ENCODE measurements at places on chromosomes 6 and 20.

DNA sequence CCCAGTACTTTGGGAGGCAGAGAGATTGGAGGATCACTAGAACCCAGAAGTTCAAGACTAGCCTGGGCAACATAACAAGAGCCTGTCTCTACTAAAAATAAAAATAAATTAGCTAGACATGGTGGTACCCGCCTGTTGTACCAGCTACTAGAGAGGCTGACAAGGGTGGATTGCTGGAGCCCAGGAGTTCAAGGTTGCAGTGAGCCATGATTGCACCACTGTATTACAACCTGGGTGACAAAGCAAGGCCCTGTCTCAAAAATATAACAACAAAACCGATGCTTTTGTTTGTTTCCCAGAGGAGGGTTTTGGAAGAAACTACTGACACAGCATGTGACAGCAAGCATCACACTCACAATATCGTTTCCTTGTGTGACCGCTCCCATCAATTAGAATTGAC is 119.6 kb downstream of the TSHZ2 start:
- DNase-seq, result no peak

DNA sequence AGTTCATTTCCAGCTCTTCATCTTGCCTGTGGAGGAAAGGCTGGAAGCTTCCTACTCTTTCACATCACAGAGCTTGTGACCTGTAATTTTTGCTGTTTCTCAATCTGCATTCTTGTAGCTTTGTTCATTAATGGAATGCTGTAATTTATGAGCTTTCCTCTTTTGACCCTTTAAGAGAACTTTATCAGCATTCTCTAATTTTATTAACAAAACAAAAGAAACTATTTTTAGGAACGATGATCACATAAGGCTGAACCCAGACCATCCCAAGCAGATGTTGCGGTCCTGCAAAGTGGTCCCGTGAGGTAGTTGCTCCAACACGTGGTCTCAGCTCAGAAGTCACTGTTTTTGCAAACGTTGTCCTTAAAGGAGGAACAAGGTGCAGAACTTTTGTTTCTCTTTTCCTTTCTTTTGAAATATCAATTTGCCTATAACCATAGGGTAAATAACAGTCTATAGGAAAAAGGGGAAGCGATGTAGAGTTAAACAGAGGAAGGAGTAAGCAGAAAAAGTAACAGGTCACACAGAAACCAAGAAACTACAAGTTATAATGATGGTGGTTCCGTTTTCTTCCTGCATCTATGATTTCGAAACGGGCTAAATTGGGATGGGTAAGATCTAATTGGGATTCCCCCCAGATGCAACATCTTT is 121.3 kb upstream of the PHACTR1 start:
- DNase-seq, result no peak

DNA sequence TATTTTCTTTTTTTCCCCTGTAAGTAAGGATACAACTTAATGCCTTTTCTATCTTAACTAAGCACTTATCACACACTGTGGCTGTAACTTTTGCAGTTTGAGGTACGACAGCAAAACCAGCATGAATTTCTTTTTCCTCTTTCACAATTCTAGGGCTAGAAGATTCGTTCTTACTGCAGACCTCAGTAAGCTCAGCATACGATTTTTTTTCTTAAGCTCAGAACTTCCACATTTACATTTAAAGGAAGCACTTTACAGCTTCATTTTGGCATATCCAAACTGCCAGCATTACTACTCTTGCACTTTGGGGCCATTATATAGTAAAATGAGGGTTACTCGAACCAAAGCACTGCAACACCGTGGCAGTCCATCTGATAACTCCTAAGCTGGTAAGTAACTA is 889 bp upstream of the CHMP4B start:
- DNase-seq, result no peak

- no peak for DNase-seq
Observed at GRCh38 chr6:101806241-101806640, 412.7 kb downstream of the GRIK2 start.

DNA sequence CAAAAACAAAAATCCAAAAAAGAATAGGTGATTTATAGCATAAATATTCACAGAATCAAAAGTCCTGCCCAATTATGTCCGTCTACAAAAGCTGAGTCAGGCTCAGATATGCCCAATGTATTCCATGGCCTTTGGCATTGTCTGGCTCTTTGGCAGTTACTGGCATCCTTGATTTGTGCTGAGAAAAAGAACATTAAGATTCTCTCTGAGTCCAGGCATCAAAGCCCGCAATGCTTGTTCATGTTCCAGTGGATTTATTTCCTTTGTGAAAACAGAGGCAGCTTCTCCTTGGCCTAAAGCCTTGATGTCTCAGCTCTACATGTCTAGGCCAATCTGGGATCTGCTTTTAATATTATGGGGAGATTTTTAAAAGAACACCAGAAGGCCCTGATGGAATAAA is 76.1 kb upstream of the SLC4A11 start:
- no peak for DNase-seq

- no peak for DNase-seq
Observed at GRCh38 chr6:22466665-22467245, 102.6 kb upstream of the HDGFL1 start.

DNA sequence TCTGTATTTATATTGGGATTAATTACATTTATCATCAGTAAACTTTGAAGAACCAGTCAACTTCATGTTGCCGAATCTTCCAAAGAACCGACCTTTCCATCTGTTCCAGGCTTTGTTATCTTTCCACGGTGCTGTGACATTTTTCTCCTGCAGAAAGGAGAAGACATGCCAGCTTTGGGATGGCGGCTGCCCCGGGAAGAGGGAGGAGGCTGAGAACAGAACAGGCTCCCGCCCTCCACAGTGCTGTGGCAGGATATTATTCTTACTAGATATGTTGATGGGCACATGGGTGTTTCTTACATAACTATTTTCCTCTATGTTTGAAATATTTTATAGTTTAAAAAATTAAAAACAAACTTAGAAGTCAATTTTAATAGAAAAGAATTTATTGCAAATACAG is 44.9 kb downstream of the GINS1 start:
- DNase-seq, result no peak

DNA sequence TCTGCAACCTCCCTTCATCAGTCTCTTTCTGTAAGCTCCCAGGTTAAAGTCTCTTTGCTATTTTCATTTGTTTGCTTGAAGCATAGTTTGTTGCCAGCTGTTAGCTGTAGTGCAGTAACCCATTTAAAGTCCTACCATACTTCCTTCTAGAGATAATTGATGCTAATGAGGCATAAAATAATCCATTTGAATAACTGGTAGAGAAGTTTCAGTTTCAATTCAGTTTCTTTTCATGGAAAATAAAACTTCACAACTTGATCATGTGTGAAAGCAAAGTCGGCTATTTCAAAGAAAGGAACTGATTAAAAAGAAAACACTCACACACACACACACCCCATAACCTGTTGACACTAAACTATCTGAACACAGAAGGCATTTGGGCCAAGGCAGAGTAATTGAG is 68.5 kb upstream of the TENT5A start:
- no peak for DNase-seq

DNA sequence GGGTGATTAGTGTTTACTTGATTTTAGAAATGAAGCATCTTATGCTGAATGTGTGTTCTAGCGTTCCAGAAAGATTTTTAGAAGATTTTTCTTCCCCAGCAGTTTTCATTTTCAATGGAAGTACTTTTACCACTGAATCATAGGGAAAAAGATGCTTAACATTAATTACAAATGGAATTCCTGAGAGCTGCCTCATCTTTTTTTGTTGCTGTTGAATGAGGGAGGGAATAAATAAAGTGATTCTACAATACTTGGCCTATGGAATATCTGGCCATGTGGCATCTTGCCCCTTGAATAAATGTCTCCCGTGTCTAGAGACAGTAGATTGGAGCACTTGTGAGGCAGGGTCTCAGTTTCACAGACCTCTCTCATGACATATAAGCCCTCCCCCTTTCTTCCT is 44.1 kb upstream of the SLC22A1 start:
- DNase-seq, result no peak

GRCh38 chr6:77373955-77374354 is 89.3 kb downstream of the HTR1B start:
- no peak for DNase-seq

- peak; percentile 32 for DNase-seq
Observed at GRCh38 chr20:59835057-59835447, 98.4 kb downstream of the SYCP2 start.

- no peak for DNase-seq
Observed at GRCh38 chr6:128347123-128347522, 173.3 kb downstream of the PTPRK start.

- DNase-seq, result no peak
Observed at GRCh38 chr6:139287868-139288267, 3.9 kb downstream of the TXLNB start.

DNA sequence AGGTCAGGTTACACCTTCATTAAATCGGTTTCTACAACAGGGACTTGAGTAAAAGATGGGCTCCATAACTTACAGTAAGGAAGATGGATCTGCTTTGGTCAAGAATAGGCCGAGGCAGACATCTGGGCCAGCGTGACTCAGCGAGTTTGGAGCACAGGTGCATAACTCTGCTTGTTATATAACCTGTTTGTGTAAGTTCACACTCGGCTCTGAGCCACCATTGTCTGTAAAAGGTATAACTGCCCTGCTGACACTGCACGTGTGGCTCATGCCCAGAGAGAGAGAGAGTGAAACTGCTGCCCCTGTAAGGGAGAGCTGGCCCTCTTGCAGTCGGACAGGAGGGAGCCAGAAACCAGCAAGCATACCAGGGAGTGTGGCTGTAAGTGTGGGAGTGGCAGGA is 737.9 kb upstream of the SLC35B3 start:
- DNase-seq, result no peak

DNA sequence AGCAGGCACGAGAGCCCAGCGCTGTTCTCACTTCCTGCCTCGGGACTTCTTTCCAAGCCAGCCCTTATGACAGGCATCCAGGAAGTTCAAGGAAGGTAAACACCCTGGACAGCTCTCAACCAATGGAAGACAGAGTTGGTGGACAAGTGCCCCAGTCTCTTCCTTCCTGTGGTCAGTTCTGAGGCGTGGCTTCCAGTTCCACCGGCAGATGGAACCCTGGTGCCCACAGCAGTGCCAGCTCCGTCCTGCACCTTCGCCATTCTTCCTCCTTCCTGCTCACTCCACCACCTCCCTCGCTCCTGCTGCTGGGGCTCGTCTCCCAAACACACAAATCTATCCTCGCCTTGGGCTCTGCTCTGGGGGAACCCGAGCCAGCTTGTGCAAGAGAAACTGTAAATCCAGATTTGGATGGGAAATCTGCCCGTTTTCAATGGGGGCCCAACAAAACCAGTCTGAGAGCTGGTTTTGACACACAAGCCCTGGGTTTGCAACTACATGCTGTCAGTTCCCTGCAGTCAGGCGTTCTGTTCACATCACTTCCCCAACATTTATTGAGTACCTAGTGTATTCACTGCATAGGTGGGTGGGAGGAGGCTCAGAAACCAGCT is 162.7 kb downstream of the GRM4 start:
- DNase-seq, result no peak

GRCh38 chr6:111737065-111737521 is 131.4 kb upstream of the TRAF3IP2 start:
- DNase-seq, result no peak

DNA sequence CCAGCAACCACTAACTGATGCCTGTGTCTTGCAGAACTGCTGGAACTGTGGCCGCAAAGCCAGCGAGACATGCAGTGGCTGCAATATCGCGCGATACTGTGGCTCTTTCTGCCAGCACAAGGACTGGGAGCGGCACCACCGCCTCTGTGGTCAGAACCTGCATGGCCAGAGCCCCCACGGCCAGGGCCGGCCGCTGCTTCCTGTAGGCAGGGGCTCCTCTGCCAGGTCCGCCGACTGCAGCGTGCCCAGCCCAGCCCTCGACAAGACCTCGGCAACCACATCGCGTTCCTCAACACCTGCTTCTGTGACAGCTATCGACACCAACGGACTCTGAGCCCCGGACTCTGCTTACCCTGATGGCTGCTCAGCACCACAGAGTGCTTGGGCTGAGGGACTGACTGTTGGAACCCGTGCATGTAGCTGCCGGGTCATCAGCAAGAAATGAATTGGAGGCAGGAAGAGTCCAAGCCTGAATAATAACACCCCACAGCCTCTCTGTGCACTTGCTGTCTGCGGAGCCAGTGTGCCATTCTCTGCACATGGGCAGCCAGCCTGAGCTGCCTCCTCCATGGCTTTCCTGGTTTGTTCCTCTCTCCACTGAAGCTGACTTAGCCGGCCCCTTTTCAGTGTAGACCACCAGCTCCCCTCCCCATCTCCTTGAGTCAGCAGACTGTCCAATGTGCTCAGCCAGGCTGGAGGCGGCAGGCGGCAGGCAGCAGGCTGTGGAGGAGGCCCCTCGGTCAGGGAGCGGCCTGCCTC is 17.6 kb upstream of the C20orf144 start:
- DNase-seq, result no peak

DNA sequence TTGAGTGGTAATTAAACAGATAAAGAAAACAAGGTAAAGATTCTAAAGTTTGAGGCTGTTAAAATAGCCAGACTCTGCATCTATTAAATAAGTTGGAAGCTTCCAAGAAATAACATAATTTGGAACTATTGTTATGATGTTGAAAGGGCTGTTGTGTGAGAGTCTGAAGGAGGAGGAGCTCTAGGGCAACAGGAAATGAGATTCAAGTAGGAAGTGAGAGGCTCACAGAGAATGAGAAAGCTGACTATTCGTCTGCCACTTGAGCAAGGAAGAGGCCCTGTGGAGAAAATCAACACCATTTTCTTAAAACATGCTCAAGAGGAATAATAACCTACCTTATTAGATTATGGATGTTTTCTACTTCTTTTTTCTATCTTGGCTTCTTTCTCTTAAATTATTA is 185.2 kb downstream of the SLC24A3 start:
- no peak for DNase-seq

DNA sequence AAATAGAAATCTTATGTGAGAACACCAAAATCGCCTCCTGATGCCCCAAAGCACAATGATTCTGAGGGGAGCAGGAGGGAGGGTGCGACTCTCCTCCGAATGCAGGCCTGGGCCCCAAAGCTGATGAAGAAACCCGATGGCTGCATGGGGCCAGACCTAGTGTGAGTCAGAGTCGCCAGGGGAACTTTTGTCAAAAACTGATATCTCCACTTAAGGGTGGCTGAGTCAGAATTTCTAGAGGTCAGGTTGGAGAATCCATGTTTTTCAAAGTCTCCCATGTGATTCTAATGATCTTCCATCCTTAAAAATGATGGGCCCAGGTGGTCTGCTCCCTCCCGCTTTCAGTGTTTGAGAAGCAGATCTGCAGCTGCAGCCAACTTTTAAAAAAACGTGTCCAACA is 172.8 kb downstream of the BACH2 start:
- no peak for DNase-seq

- DNase-seq, result no peak
Observed at GRCh38 chr6:137744877-137745276, 122.2 kb upstream of the TNFAIP3 start.

- no peak for DNase-seq
Observed at GRCh38 chr6:39707962-39708683, 17.1 kb downstream of the KIF6 start.

- DNase-seq, result peak; percentile 44
Observed at GRCh38 chr20:39993742-39994141, 695.3 kb downstream of the MAFB start.

- peak; percentile 96 for DNase-seq
Observed at GRCh38 chr6:42978839-42979522, at the start of gene PEX6. Gene PEX6 (minus strand): TSS chr6:42979181. CDS start chr6:42979150, 31 bp downstream.

DNA sequence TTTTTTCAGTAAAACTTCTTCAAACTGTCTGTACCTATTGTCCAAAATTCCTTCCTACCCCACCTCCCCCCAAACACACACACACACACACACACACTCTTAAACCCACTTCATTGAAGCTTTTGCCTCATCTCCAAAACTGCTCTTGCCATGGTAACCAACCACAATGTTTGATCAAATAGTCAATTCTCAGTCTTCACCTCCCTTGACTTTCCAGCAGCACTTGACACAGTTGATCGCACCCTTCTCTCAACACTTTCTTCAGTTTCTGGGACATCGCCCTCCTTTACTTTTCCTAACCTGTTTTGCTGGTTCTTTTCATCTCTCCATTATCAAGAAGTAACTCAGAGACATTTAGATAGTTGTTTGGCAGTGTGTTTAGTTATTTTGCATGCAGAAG is 71.5 kb upstream of the COL21A1 start:
- DNase-seq, result no peak

All from NCI-H1092 (cell line).